ENCODE measurements at places on chromosomes 3 and 15.

GRCh38 chr3:3556078-3556477 is 243.2 kb upstream of the LRRN1 start:
- no peak for DNase-seq

- DNase-seq = no peak
Observed at GRCh38 chr3:102441832-102442231, 7.0 kb downstream of the ZPLD1 start.

DNA sequence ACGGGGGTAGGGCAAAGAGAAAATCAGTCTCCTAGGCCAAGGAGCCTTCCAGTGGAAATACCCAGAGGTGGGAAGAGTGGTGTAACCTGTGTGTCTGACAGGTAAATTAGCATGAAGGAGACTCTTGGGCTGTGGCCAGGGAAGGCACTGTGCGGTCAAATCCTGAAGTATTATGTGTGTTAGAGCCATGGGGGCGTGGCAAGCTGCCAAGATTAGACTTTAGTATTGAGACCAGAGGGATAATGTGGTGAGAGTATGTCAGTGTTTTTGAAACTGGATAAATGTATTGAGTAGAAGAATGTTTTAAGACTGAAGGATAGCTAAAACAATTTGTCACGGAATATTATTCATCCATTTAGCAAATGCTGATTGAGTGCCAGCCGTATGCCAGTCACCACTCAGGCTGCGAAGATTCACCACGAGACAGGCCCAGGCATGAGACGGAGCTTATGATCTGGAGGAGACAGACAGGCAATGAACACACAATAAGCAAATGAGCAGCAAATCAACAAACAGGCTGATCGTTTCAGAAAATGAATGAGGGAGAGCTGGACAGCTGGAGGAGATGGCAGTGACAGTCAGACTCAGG is 445.9 kb downstream of the MCTP2 start:
- DNase-seq = no peak

DNA sequence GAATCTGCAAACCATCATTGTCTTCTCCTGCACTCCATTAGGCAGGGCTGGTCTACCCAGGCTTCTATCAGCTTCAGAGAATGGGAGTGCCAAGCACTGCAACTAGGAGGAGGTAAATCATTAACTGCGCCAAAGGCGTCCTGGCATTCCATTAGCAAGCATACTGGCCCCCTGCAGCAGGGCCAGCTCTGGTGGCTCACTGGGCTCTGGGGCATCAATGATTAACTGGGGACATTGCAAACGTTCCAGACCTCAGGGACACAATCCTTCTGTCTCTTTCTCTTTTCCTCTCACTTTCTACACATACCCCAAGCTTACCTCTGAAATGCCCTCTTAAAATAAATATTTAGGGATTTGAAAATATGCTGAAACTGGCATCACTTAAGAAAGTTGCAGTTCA is 129.0 kb downstream of the MYLK start:
- DNase-seq = peak; percentile 31

DNA sequence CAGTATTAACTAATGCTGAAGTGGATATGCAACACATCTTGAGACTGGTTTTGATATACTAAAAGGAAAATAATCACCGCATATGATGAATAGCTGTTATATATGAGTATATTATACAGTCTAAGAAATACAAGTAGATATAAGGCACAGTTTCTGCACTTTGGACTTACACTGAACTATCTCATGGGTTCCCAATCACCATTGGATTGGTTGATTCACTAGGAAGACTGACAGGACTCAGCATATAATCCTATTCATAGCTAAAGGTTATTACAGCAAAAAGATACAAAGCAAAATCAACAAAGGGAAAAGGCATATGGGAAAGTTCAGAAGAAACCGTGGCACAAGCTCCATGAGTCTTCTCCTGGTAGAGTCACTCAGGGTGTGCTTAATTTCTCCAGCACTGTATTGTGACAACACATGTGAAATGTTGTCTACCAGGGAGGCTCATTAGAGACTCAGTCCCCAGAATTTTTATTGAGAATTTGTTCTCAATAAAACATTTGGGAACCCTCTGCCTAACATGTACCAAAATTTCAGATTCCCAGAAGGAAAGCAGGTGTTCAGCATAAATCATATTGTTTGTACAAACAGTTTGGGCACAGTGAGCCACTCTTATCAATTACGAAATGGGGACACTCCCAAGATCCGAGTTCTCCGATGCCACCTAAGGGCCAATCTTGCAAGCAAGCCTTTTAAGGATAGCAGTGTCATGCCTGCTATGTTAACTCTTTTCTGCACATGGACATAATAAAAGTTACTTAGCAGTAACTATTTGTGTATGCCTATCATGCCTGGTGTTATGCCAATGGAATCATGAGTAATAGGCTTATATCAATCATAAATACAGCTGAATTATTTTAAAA is 26.8 kb downstream of the CMC1 start:
- no peak for DNase-seq

DNA sequence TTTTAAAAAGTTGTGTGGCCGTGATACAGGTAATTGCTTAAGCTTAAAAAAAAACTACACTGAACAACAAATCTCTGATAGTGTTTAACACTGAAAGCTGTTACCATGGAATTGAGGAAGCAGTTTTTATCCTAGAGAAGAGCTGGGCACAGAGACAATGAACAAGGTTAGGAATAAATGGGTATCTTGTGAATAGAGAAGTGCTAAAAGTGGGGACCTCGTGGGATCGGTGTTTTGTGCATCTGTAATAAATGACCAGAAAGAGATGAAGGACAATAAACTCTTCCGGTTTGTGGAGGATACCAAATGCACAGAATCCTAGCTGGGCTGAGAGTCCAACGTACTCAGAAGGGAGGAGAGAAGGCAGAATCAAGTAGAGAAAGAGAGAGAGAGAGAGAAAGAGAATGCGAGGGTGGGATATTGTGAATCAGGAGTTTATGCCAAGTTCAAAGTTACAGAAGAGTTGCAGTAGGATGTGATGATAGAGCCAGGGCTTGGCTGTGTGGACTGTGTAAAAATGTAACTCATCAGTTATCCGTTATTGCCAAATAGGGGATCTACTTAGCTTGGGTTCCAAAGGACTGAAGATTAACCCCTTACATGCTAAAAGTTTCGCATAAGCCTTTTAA is 148.9 kb downstream of the IL20RB start:
- DNase-seq = no peak

DNA sequence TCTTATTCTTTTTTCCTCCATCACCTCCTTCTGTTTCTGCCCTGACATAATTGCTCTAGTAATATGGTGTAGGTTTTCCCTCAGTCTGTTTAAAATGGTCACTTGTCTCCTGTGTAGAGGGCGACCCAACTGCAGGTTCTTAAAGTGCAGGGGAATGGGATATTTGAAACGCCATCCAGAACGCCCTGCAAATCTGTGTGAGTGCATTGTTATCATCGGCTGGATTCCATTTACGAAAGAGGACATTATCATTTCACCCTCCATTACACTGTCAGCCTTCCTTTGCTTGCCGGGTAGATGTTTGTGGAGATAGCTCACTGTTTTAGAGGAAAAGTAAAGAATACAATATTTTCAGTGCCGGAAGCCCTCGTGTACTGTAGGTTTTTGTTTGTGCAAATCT is 354.0 kb downstream of the LRTM1 start:
- DNase-seq = no peak

GRCh38 chr3:158295771-158296170 is 185.9 kb downstream of the RSRC1 start:
- no peak for DNase-seq

GRCh38 chr15:101702077-101702476 is 22.2 kb downstream of the TARS3 start:
- DNase-seq = no peak

GRCh38 chr3:185112186-185112585 is 40.7 kb downstream of the C3orf70 start:
- no peak for DNase-seq

DNA sequence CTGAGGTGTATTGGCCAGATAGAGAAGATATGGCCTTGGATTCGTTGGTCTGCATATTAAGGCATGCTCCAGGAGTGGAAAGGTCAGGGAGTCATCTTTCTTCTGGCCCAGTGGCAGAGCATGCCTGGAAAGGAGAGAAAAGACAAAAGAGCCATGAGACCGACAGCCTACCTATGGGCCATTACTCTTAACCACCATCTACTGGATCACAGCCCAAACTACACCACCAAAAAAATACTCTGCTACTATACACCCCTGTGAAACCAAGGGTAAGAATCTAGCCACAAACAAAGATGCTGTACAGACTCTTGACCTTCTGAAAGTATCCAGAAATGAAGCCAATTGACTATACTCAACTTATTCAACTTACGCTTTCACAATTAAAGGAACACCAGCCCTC is 96.1 kb upstream of the PLSCR5 start:
- DNase-seq = no peak

DNA sequence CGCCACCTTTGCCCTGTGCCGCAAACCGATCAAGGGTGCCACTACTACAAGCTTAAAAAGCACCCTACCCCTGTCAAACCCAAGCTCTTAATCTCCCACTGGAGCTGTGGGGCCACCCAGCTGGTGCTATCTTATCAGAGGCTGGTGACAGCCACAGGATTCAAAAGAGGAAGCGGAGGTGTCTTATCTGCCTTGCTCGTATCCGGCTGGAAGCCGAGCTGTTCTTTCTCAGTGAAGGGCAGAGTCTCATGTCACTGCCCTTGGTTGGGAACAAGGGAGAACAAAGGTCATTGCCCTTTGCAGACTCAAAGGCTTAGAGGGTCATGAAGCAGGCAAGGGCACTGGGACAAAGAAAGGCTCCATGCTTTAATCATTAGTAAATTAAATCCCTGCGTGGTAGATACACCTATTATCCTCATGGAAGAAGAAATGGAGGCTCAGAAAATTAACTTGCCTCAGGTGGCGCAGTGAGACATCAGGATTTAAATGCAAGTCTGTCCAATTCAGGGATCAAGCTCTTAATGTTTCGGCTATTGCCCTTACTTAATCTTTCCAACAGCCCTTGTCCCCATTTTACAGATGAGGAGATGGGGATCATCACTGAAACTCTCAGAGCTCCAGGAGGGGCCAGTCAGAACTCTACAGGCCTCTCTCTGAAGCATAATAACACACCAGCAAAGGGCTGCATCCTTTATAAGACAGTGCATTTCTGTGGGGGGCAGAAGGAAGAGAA is 360.0 kb upstream of the PROK2 start:
- DNase-seq = no peak

DNA sequence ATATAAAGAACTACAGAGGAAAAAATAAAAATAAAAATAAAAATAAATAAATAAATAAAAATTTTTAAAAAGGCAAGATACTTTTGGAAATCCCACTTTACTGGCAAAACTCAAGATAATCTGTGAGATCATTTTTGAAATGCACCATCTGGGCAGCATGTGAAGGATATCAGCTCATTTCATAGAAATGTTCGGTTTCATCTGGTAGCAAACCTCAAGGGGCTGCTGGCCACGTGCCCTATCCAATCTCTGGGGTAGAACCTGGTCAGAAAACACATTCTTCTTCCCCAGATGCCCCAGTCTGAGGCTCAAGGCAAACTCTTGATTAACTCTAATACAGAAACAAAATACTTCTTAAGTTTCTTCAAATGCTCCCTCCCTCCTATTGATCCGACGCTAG is 166.0 kb downstream of the FMN1 start:
- no peak for DNase-seq

DNA sequence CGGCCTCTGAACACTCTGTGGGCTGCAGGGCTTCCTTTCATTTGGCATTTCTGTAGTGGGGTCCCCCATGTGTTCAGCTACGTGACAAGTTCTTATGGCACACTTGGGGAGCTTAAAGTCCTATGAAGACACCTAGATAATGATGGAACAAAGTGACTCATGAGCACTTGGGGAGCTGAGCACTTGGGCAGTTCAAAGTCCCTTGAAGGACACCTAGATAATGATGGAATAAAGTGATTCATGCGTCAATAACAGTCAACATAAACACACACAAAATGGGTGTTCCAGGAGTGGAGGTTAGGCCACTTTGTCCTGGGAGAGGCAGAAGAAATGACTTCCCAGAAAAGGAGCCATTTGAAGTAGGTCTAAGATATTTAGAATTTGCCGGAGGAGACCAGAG is 66.6 kb downstream of the LDHAL6B start:
- DNase-seq = no peak

DNA sequence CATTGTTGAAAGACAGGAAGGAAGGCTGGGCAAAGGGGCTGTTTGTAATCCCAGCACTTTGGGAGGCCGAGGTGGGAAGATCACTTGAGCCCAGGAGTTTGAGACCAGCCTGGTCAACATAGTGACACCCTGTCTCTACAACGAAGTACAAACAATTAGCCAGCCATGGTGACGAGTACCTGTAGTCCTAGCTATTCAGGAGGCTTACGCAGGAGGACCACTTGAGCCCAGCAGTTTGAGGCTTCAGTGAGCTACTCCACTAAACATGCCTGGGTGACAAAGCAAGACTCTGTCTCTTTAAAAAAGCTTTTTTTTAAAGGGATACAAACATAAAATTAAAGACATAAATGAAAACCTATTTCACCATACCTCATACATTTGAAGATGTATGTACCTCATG is 11.1 kb downstream of the SERP1 start:
- no peak for DNase-seq

DNA sequence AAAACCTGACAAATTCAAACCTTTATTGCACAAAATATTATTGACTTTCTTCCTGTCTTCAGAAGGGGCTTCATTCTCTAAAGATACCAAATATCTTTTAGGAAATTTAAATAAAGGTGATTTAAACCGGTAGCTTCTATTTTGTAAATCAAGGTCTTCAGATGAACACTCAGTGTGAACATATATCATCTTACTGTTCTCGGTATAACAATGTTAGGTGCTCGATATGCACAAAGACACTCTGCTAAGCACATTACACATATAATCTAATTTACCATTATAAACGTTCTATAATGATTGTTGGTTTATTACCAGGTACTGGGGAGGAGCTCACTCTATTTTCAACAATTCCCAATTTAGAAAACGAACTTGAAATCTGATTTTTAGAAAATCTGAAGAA is 225.4 kb upstream of the AZI2 start:
- DNase-seq = no peak

DNA sequence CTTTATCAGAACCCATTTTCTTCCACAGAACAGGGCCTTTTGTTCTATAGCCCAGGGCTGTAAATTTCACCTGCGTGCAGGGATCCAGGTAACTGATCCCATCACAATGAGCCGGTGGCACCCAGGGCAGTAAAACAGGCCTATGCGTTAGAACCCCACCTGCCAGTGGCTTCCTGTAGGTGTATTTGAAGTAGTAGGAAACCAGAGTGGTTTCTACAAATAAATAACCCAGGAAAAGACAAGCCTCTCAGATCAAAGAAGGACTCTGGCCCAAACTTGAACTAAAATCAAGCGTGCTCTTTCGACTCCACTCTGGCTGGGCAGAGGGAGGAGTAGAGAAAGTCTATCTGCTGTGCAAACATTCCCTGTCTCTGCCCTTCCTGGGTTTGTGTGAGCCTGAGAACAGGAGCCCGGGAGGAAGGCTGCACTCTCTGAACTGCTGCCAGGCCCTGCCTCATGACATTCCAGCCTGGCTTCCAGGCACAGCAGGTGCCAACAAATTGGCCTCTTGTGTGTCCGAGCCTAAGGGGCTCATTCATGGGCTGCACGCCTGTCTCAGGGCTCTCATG is 77.7 kb downstream of the CEMIP start:
- DNase-seq = no peak

DNA sequence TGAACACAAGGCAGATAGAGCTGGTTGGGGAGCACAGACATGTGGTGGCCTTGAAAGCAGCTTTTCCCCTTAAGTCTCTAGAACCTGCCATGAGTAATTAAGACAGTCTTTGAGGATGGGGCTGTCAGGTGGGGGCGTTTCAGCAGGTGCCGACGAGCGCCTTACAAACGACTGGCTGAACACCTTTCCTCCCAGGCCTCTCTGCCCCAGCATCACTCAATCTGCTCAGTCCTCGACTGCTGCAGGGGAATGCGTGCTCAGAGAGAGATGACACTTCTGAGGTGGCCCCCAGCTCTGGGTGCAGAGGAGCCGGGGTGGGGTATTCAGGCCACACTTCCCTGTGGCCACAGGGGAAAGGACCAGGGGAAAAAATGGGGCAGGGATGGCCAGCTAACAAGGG is 8.1 kb upstream of the NCKIPSD start:
- no peak for DNase-seq
